ENCODE measurements at places on chromosomes 12 and 14.

DNA sequence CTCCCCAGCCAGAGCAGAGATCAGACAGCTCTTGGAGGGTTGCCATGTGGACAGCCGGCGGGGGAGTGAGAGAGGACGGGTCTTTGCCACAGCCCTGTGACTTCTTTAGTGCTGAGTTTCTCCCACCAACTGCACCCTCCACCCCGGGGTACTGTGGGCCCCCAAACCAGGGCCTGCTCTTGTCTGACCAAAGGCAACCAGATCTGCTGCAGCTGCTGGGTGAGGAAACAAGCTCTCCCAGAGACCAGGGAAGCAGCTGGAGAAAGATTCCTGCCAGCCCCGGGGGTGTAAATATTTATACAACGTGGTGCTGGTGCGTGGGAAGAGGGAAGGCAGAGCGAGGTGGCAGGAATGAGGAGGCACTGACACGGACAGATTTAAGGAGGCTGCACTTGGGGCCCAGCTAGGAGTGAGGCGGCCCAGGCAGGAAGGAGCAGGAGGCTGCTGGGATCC, 14.3 kb upstream of the ZFP36L1 start:
- peak; percentile 75 for DNase-seq

- no peak for DNase-seq
Measured at GRCh38 chr12:111253213-111253612, 115.7 kb downstream of the PHETA1 start.

DNA sequence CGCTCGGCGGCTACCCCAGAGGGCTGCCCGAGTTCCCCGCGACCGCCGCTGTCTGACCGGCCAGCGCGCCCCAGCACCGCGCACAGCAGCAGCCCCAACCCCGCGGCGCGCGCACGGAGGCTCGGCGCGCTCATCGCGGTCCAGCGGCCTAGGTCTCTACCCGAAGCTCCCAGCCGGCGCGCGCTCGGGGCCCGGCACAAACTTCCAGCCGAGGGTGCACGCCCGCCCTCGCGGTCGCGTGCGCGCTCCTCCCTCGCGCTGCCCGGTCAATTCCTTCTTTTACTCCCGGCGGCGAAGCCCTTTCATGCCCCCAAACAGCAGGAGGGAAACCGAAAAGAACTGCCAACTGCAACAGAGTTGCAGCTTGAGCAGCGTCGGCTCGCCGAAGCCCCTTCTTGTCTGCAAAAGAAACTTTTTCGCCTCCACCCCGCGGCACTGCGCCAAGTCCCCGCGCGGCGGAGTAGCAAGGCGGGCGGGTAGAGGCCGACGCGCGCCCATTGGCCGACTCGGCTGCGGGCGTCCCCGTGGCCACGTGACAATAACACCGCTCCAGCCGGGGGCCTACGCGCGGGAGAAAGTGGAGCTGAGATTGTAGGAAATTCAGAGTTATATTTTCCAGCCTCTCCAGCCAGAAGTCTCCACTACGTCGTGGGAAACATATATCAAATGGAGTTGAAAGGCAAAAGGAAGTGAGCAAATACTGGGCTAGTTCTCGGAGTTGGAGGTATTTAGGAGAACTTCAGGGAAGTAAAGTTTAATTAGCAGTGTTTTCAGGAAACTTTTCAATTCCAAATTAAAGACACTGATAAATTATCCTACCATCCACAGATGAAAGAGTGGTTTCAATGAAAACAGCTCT, at the start of gene LRIG3:
TSS of gene LRIG3 (minus strand) at position 403 of the 859 bp plus-strand sequence. CDS start at position 134, 269 bp downstream.
- peak; percentile 96 for DNase-seq

GRCh38 chr14:34507459-34507858, 32.0 kb downstream of the EAPP start:
- peak; percentile 14 for DNase-seq

DNA sequence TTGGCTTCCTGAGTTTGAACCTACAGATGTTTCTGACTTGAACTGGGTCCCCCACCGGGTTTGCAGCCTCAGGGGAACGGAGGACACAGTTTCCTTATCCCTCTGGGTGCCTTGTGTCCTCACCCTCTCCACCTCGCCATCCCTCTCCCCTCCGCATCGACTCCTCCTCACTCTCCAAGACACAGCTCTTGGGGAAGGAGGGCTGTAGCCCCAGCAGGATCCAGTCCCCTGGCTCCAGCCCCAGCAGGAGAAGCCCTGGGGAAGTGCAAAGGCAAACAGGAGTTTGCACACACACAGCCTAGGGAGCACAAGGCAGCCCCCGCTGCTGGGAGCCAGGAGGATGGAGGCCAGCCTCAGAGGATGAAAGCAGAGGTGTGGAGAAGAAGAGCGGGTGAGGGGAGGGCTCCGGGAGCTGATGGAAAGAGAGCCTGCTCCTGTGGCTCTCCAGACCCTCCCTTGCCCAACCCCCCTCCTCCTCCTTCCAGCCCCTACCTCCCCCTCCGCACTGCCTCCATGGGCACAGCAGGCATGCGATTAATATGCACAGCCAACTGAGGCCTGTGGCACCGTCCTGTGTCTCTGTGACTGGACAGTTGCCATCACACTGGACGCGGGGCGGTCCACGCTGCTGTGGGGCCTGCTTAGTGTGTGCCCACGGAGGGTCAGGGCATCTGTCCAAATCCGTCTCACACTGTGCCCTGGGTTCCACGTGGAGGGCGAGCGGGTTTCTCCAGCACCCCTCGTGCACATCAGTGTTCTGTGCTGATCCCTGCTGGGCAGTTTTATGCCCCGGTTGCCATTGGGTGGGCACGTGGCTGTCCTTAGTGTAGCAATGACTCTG, 193.7 kb upstream of the DIO3 start:
- no peak for DNase-seq

- DNase-seq: peak; percentile 21
Measured at GRCh38 chr12:109458086-109458485, 19.0 kb downstream of the KCTD10 start.

Measured in Daoy (cell line).